ENCODE measurements at places on chromosomes 5 and 9. TPM values are rescaled to one million over a fixed set of nuclear protein-coding genes. Genes with fewer than 3 reads are reported as not detected.

DNA sequence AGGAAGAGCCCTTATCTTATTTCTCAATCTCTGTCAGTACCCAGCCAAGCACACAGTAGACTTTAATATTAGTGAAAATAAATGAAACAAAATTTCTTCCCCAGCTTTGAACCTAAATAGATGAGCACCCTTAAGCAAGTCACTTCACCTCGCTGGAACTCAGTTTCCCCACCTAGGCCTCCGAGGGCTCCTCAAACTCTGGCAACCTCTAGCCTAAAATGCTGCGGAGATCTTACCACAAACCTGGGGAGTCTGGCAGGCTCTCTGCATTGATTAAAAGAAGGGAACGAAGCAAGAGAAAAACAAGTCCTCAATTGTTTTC is 326 bp downstream of the RIGI start:
- no peak for DNase-seq

- DNase-seq = no peak
Measured at GRCh38 chr9:98973576-98973975, 29.9 kb downstream of the COL15A1 start.

DNA sequence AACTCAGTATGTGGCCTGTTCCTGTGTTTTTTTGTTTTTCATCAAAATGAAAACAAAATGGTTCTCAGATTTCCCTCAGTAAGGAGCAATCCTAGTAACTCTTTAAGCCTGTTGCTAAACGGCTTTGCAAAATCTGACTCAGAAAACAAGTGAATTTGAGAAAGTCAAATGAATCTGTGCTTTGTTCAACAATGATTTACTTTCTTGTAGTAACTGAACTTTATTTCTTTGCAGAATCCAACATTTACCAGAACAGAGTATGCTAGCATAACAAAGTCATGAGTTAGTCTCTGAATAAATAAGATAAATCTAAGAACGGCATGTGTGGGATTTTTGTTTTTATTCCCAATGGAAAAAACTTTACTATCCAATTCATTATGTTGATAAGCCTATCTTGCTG is 93.8 kb downstream of the OXCT1 start:
- DNase-seq = no peak

OR2Y1 gene
- total RNA-seq = not detected
